GM12878 (cell line): ENCODE measurements at places on chromosomes 2 and 18.

DNA sequence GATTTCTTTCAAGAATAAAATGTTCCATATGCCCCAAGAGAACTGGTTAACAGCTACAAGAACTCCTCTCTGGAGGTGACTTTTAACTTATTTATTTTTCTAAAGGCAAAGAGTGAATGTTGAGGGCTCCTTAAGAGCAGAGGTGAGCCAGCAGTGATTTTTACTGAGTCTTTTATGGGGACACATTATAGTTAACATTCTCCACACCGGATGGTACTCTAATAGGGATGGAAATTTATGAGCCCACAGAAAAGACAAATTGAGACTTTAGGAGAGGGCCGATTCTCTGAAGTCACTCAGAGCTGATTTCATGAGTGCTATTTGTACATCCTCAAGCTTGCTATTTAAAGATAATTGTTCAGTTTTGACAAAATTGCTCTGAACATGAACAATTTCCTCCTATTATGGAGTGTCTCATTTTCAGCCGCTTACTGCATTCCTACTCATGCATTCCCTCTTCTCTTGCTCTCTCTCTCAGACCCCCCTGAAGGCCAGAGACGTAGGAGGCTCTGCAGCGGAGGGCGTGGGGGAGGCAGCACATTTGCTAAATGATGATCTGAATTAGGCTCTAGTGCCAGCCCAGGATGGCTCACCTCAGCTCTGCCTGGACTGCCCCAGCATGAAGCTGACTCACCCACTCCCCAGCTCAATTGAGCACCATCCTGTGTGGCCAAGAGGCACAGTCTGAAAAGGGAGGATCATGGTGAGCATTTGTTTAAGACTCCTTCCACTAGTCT, 5.9 kb upstream of the RPL37A start:
- DNase-seq, result no peak

- no peak for DNase-seq
Measured at GRCh38 chr2:17592731-17593409, 52.4 kb downstream of the VSNL1 start.

GRCh38 chr2:207498427-207498826, 31.3 kb upstream of the CREB1 start:
- no peak for DNase-seq

- DNase-seq, result no peak
Measured at GRCh38 chr2:39159283-39159682, 38.4 kb upstream of the SOS1 start.
